ENCODE measurements at places on chromosomes 4 and X.

DNA sequence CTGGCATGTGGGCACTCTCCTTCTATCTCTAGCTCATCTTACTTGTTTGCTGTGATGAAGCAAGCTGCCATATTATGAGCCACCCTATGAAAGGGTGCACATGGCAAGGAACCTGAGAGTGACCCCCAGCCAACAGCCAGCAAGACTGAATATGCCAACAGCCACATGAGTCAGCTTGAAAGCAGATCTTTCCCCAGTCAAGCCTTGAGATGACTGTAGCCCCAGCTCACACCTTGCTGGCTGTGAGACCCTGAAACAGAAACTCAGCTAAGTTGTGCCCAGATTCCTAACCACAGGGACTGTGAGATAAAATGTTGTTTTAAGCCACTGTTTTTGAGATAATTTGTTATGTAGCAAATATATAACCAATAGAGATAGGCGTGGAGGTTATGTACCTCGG is 36.2 kb downstream of the KDM5C start:
- DNase-seq: no peak

DNA sequence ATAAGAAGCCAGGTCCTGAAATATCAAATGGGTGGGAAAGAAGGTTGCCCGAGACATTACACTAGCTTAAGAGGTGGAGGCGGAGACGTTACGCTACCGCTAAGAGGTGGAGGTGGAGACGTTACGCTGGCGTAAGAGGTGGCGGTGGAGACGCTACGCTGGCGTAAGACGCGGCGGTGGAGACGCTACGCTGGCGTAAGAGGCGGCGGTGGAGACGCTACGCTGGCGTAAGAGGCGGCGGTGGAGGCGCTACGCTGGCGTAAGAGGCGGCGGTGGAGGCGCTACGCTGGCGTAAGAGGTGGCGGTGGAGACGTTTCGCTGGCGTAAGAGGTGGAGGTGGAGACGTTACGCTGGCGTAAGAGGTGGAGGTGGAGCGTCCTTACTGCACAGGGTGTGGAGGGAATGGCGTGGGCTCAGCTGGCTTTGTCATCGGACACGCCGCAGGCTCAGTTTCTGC is 12.8 kb downstream of the CYP4V2 start:
- DNase-seq: no peak

DNA sequence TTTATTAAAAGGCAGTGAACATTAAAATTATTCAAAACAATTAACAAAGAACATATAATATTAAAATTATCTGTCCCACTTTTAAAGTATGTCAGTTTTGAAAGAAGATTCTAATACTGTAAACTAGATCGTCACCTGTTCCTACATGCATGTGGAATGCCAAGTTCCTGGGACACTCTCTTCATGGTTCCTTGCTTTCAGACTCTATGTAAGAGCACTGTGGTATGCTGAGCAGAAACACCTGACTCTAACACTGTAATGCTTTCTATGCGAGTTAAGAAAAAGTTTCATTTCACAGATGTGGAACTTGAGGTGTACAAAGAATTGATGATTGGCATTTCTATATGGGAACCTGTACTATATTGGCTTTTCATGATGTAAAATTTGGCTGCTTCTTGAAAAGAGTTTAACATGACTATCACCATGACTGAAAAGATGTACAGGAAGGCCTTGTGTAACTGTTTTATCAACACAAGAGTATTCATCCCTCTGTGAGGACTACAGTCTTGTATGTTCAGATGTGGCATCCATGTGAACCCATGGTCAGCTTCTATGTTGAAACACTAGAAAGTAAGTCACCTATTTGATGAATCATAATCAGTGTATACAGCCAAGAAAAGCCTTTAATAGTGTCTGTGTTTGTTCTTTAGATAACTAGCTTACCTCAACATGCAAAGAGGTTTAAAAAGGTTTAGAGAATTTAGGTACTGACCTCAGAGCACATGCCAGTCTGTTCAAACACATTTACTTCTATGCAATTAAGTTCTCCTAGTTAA is 354.5 kb downstream of the ARHGAP24 start:
- DNase-seq: no peak

- no peak for DNase-seq
These were observed 8.3 kb upstream of the SPP1 start for GRCh38 chr4:87967193-87967592.

DNA sequence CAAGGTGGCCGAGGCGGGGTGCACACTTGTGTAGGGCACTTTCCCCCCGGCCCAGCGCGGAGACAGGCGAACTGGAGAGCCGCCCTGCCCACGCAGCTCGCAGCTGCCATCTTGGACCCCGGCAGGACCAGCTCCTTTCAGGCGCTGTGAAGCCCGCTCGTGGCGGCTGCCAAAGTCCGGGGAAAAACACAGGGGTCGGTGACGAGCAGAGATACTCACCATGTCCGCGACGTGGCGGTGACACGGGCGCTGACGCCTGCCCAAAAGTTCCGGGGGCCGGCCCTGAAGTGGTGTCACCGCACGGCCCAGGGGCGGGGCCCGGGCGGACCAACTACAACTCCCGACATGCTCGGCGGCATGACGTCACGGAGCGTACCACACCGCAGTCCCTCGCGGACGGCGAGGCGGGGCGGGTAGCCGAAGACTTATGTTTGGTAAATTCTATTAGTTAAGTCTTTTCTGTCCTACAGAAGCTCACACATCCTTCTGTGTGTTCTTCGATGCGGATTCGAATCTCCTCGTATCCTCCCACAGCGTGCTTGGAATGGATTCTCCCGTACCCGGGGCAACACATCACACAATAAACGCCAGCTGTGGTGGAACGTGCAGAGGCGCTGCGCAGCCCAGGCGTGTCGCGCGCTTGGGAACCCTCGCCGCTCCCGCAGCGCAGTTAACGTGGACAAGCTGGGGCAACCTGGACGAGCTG is at the start of gene UFSP2:
TSS of gene UFSP2 (minus strand) at position 318 of the 706 bp plus-strand sequence. CDS start at position 222, 96 bp downstream.
- DNase-seq: peak; percentile 94

DNA sequence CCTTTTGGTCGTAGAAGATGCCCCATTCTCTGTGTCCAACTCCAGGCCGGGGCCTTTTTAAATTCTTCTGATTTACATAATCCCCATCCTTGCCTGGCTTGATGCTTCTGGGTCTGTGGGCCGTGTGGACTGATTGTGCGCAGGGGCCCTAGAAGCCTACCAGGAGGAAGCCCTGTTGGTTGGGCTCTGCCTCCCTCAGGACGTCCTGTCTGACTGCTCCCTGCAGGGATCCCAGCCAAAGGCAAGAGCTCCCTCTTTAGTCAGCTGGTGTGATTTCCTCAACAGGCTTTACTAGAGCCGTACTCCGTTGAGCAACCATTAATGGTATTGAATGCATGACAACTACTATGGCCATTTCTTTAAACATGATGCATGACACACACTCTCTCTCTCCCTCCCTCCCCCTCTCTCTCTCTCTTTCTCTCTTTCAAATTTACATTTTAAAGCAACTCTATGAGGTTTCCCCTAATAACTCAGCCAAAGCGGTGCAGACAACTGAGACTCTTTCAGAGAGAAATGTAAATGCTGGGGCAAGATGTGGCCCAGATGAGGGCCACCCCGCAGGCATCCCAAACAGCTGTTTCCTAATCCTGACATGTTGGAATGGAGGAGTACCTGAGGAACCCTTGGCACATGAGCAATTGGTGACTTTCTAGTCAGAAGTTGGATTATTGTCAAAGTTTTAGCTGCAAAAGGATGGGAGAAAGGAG is 117.3 kb downstream of the DRD5 start:
- peak; percentile 87 for DNase-seq

DNA sequence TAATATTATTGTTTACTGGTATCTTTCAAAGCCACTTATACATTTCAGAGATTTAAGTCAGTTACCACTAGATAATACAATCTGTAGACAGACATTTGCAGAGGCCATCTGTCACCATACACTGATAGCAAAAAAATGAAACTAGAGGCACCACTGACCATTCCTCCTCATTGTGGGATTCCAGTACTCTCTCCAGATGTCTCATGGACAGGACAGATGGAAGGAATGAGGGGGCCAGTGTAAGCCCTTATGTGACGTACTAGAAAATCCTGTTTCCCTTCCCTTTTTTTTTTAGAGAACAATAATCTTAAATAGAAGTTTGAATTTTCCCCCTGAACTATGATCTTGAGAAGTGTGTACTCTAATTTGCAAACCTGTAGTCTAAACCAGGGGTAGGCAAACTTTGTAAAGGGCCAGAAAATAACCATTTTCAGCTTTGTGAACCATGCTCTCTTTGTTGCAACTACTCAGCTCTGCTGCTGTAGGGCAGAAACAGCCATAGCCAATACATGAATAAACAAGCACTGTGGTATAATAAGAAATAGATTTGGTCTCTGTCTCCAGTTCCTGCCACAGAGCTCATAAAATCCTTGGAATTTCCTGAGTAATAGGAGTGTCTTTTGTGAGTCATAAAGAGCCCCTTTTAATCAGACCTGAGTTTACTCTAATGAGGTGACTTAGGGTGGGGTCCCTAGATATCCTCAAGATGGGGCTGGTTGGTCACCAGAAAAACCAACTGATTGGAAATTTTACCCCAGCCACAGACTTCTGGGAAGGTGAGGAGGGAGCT is 90.4 kb downstream of the MOSPD2 start:
- no peak for DNase-seq

GRCh38 chr4:17400686-17401085 is 111.2 kb downstream of the QDPR start:
- no peak for DNase-seq

DNA sequence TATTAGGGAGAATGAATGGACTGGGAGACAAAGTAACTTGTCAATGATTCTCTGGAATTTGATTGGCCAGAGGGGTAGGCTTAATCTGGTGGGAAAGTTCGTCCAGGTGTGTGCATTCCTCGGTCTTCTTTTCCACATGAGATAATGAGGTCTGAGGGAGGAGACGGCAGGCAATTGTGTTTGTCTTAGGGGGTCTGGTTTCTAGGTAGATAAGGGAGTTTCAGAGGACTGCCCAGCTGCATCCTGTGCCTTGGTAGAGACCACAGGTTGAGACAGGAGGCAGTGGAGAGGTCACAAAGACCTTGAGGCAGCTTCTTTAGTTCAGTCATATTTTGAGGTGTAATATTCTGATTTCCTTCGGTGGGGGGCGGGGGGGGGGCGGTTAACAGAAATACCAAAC is 4.3 kb downstream of the MGST2 start:
- peak; percentile 13 for DNase-seq

DNA sequence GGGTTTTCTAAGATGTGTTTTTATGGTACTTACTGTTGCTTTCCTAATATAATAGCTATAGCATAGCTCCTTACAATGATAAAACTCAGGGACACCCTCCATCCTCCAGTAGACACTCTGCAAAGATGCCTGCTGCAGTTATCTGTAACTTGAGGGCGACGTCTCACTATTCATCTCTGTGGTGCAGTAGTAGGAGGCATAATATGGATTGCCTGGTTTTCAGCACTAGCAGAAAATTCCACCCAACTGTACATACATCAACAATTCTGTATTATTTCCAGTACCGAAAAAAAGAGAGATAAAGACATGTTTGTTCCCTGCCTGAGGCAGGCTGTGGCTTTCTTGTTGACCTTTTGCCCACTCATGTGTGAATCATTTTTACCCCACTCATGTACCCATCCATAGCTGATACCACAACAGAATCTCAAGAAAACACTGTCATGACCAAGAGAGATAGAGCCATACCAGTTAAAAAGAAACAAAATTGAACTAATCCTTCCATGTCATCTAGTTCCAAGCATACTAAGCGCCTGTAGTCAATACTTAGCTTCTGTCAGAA is 220.1 kb downstream of the RAB28 start:
- no peak for DNase-seq

- DNase-seq: no peak
These were observed 683.8 kb upstream of the PABPC4L start for GRCh38 chr4:134885436-134885835.

DNA sequence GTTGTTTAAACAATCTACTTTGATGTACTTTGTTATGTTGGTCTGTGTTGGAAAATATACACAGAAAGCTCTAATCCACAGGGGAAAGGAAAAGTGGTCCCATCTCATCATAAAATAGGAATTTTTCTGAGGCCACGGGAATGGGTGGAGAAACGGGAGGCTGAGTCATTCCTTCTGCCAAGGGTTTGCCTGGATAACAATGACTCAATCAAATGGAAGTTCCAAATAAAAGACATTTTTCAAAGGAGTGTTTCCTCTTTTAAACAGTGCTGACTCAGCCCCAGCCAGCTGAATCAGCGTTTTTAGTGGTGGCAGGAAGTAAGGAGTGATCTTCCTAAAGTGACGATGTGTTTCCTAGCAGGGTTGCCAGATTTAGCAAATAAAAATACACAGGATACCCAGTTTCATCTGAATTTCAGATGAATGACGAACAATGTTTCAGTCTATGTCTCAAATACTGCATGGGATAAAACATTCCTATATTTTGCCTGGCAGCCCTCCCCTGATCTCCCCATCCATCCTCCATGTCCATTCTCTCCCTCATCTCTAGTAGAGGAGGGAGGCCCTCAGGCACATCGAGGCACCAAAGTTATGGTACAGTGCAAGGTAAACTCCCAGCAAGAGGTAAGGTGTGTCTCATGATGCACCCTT is 345.4 kb upstream of the GATB start:
- DNase-seq: no peak

GRCh38 chr4:36173905-36174304 is 70.4 kb downstream of the ARAP2 start:
- DNase-seq: no peak

- no peak for DNase-seq
These were observed 814.8 kb upstream of the GRID2 start for GRCh38 chr4:91488946-91489345.

- no peak for DNase-seq
These were observed 19.6 kb downstream of the SRPX2 start for GRCh38 chrX:100663642-100664041.

GRCh38 chrX:141619336-141619735 is 29.8 kb downstream of the SPANXA2 start:
- DNase-seq: no peak

- no peak for DNase-seq
These were observed 23.8 kb upstream of the HPSE start for GRCh38 chr4:83358410-83358809.

DNA sequence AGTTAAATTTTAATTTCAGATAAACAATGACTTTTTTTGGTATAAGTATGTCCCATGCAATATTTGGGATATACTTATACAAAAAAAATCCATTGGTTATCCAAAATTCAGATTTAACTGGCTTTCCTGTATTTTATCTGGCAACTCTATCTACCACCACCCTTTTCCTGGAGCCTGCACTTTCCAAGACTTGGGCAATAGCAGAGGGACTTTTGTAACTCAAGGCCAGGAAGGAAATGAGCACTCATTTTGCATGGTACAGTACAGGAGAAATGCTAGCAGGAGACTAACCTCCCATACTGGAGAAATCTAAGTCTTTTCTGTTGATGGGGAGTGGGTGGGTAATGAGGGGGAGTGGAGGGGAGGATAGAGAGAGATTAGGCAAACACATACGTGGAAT is 37.7 kb upstream of the PLAC1 start:
- no peak for DNase-seq
